ENCODE measurements at places on chromosomes 7 and 10. TPM values are rescaled to one million over a fixed set of nuclear protein-coding genes. Genes with fewer than 3 reads are reported as not detected.

DNA sequence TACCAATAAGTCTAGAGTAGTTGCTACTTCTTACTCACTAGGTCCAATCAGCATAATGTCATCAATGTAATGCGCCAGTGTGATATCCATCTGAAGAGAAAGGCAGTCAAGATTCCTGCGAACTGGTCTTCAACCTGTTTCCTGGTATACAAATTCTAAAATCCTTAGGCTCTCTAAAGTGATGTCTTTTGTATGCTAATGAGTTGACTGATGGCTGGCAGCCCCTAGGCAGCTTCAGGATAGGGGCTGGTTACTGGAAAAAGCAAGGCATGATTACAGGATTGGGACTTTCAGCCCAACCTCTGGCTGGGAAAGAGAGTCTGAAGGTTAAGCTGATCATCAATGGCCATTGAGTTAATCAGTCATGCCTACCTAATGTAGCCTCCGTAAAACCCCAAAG lies 250.2 kb upstream of the PTER start:
- no peak for DNase-seq

DNA sequence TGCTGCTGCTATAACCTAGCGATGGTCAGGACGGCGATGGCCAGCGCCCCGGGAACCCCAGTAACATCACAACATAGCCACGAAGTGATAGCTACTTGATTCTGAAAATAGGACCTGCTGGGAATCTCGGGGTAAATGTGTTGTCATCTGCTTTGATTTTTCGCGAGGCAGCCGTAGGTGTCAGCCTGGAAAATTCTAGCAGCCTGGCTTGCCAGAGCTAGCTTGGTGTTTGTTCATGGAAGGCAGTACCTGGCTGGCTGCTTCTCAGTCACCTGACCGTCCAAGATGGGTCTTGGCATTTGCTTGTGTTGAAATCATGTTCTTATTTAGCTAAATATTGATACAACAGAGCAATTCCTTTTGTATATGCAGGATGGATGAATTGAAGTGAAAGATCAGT lies 82.4 kb upstream of the BTBD16 start:
- DNase-seq = no peak

- DNase-seq = no peak
Observed at GRCh38 chr7:151637781-151638261, 118.1 kb upstream of the RHEB start.

DNA sequence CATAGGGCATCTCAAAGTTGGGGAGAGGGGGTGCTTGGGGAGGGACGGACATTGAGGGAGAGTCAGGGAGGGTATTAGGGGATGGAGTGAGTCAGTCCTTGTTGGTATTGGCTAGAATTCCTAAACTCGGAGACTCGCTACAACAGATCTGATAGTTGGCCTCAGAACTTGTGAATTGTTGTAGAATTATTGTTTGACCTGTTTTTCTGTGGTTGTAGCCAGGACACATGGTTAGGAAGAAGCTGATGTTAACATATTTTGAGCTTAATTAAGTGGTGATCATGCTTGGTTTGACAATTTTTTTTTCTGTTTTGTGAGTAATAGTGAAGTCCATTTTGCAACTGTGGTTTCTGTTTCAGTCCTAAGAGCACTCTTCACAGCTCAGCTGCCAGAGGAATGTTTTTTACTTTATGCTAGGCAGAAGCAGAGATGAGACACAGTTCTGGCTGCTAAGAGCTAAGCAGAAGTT lies 1190.3 kb upstream of the C7orf33 start:
- DNase-seq = no peak

DNA sequence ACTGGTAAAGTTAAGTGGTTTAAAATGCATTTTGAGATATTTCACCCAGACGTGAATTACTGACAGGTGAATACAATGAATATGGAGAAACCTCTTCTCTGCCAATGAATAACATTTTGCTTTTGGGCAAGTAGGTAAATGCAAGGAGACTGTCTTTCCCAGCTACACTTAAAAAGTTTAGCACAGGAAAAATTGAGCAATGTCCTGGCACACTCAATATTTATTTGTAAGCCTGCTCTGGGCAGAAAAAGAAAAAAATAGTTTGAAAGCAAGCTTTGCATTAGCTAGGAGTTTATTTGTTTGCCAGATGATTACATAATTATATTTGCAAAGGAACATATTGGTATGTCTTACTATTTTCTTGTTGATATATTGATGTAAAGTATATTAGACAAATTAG lies 624.2 kb downstream of the ACTR3B start:
- no peak for DNase-seq

- DNase-seq = no peak
Observed at GRCh38 chr10:45000752-45001380, at the start of gene ZNF22. ZNF22 (plus strand) TSS chr10:45000923; CDS start chr10:45003369, 2,446 bp downstream.

DNA sequence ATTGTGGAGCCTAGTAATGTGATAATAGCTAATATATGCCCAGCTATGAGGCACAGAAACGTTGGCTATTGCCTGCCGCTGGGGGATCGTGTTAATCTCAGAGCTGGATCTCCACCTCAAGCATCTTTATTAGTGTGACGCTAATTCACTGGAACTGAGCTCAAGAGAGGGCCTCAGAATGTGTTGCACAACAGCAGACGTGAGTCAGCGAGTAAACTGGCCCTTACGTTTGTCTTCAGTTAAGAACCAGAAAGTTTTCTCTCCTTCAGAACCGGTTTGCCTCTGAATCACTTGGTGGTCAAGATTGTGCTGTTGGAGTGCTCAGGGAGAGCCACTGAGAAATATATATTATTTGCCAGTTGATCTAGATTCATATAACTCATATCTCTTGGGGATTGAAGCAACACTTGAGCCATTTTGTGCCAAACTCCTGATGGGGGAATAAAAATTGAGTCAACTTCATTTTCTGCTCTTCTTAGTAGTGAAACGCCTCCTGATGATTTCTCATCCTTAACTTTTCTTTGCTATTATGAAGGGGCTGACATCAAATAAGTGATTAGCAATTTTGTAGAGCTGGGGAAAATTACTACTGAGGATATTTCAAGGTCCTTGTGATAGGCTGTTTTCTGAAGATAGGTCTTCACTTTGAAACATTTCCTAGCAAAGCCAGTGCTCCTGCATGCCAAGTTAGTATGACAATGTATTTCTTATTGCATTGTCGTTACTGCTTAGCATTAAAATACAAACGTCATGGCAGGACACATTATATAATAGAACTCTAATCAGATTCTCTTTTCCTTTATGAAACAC lies 22.3 kb downstream of the BZW2 start:
- DNase-seq = no peak

GRCh38 chr10:123551259-123551658 lies 114.9 kb upstream of the GPR26 start:
- no peak for DNase-seq

- no peak for DNase-seq
Observed at GRCh38 chr7:130207642-130208041, at the start of gene SSMEM1. SSMEM1 (plus strand) TSS chr7:130207860; CDS start chr7:130207911, 51 bp downstream.

GRCh38 chr7:75642810-75643486 lies 95.8 kb downstream of the HIP1 start:
- DNase-seq = no peak

DNA sequence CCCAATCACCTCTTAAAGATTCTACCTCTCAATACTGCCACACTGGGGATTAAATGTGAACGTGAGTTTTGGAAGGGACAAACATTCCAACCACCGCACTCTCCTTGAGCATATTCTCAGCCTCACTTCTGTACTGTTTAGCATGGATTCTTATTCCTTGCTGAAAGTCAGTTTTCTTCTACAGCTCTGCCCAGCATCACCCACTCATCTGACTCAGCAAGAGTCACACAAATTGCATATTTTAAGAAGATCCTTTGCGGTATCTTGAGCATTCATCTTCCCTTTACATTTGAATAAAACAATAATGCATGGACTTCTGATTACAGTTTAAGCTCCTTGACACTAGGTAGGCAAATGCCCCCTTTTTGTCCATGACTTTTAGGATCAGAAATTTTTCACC lies 251.6 kb upstream of the MKLN1 start:
- DNase-seq = no peak

The FAM25C gene
- not detected for total RNA-seq

The LRRD1 gene
- total RNA-seq = not detected

Data from esophagus squamous epithelium (tissue), 5 donors.